ENCODE measurements at places on chromosomes 12 and 14.

- DNase-seq: no peak
Observed at GRCh38 chr12:127295630-127296029, 971.3 kb upstream of the TMEM132C start.

DNA sequence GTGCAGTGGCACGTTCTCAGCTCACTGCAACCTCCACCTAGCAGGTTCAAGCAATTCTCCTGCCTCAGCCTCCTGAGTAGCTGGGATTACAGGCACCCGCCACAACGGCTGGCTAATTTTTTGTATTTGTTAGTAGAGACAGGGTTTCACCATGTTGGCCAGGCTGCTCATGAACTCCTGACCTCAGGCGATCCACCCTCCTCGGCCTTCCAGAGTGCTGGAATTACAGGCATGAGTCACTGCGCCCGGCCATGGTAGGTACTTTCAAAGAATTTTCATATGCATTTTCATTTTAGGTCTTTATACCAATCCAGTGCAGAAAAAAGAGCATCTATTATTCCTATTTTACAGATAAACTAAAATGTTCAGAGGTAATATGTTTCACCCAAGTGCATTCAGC, 411.3 kb upstream of the USP15 start:
- no peak for DNase-seq

- no peak for DNase-seq
Observed at GRCh38 chr12:23361971-23362370, 587.5 kb downstream of the SOX5 start.

DNA sequence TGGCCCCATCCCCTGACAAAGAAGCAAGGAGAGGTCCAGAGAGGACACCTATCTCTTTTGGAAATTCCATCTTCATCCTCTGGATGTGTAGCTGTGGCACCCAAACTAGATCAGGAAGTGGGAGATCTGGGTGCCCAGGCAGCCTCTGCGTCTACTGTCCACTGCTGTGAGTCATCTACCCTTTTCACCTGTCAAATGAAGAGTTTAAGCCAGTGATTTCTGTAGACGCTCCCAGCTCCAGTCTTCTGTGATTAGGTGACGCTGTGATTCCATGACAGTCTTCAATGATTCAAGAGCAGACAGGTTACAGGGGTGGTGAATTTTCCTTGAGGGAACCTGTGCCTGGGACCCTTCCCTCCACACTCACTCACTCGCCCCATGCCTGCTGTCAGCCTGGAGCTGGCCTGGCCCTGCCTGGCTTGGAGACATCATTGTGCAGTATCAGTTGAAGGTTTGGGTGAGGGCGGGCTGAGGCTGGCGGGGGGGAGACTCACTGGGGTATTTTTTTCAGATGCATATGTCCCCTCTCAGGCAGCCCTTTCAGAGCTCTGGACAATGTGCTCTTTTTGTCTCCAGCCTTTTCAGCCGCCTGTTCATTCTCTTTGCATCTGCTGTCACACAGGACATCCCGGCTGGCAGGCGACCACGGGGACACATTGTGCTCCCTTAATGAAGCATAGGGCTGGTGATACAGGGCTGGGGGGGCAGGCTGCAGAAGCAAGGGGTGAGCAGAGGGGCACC, 56.8 kb upstream of the PARP11 start:
- no peak for DNase-seq

DNA sequence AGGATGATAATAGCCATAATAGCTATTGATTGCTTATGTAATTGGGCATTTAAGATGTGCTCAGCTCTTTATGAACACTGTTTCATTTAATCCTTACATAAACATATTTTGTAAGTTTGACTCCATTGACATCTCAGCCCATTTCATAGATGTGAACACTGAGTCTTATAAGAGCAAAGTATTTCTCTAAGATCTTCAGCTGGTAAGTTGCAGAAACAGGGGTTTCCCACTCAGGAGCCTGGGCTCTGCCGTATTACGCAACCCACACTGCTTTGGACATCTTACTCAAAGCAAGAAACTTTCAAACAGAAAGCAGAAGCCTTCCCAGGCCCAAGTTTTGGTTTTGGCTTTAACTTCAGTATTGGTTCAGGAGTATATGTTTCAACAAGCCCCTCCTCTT, 705.1 kb downstream of the MED13L start:
- no peak for DNase-seq

GRCh38 chr14:24395609-24396582, 2.9 kb upstream of the NYNRIN start:
- no peak for DNase-seq

GRCh38 chr14:48096897-48097296, 421.5 kb upstream of the MDGA2 start:
- DNase-seq: no peak

GRCh38 chr12:119096429-119097202, 82.1 kb upstream of the HSPB8 start:
- no peak for DNase-seq

- DNase-seq: no peak
Observed at GRCh38 chr12:113314121-113314529, 20.8 kb downstream of the SLC8B1 start.

DNA sequence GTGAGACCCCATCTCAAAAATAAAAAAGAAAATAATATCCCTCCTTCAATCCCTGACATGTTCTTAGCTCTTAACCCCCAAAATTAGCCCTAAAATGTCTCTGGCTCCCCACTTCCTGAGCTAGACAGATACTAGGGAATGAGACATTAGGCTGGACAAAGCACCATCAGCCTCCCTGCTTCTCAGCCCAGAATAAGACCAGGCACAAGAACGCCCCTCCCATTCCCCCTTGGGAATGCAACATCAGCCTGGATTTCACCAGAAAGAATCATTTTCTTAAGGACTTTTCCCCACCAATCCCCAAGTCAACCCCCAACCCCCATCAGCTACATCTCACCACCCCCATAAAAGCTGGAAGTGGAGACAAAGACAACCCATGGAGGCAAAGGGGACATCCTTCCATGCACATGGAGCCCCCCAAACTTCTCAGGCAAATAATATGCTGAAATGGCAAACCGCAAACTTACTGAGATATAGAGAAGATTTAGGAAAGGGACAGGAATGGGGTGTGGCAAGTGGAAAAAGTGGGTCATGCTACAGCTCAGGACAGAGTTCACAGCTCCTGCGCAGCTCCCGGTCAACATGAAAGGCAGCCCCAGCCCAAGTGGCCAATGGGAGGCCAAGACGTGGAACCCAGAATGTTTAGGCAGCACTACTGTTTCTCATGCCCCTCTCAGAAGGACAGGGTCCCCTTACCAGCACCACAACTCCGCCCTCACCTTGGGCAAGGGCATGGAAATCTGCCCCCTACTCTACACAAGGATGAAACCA, 2.7 kb downstream of the CHD4 start:
- DNase-seq: no peak

DNA sequence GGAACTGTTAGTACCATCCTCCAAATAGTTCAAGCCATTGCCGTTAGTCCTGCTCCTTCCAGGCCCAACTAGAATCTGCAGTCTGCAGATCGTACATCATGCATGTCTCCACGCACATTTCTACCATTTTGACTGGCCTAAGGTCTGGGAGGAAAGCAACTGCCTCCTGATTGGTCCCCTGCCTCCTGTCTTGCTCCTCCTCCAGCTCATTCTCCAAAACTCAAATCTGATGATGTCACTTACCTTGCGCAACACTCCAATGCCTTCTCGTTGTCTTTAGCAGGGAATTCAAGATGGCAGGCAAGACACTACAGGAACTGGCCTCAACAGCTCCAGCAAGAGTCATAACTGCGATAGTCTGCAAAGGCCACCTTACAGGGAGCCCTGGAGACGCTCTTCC, 9.7 kb upstream of the HCAR1 start:
- peak; percentile 10 for DNase-seq

DNA sequence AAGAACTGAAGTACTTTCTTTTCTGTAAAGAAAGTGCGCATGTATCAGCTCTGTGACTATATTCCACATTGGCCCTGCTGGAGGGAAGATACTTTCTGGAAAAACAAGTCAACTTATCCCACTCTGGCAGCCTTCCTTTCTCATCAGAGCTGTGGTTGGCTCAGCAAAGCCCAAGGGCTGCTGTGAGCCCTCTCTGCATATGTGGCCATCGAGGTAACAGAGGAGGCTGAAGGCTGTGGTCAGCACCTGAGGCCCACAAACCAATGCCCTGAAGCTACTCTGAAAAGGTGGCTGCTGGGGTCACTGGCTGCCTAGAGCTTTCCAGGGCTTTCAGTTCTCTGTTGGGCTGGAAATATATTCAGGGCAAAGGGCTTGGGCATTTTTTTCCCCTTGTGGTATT, 70.8 kb upstream of the IGF1 start:
- DNase-seq: peak; percentile 33

- DNase-seq: no peak
Observed at GRCh38 chr12:96421014-96421413, 20.8 kb upstream of the CDK17 start.

DNA sequence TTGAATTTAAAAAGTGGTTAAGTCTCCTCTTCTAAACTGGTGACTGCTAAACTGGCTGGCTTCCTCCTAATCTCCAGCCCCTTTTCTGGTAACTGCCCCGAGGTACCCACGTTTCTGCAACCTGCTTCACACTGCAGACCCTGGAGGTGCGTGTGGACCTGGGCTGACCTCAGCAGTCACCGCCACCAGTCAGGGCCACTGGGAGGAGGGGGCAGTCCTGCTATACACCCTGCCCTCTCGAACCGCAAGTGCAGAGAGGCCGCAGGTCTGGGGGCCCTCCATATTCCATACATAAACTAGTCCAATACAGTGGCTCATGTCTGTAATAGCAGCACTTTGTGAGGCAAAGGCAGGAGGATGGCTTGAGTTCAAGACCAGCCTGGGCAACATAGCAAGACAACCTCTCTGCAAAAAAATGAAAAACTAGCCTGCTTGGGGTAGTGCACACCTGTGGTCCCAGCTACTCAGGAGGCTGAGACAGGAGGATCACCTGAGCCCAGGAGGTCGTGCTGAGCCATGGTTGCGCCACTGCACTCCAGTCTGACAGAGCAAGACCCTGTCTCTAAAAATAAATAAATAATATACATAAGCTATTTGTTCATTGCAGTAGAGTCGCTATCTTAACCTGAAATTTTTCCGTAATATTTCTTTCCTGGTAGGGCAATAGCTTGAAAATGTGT, 25.6 kb downstream of the VPS37B start:
- no peak for DNase-seq

- no peak for DNase-seq
Observed at GRCh38 chr12:121263206-121263935, 33.1 kb downstream of the CAMKK2 start.

DNA sequence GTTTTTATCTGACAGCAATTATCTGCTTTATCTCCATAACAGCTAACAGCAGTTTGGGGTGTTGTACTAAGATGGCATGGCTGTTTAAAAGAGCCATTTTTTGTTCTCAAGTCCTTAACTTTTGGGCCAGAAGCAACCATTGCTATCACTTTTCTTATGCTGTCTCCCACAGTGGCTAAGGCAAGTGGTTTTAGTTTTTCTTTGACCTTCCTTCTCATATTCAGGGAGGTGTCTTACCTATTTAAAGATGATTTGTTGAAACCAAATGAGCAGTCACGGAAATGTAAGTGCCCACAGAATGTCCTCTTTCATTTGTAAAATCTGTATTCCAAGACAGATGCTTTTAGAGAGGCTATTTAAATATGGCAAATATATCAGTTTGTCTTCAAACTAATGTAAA, 96.8 kb upstream of the USP15 start:
- no peak for DNase-seq

- no peak for DNase-seq
Observed at GRCh38 chr12:126509572-126509971, 1444.3 kb downstream of the AACS start.

- DNase-seq: no peak
Observed at GRCh38 chr14:89500303-89500702, 83.3 kb upstream of the FOXN3 start.

GRCh38 chr12:100504804-100505203, 31.1 kb downstream of the NR1H4 start:
- no peak for DNase-seq

GRCh38 chr14:44940211-44940610, 21.5 kb downstream of the KLHL28 start:
- no peak for DNase-seq

- no peak for DNase-seq
Observed at GRCh38 chr14:60226298-60226697, 22.7 kb upstream of the PPM1A start.

GRCh38 chr14:93426750-93427149, 4.0 kb upstream of the UNC79 start:
- DNase-seq: no peak

GRCh38 chr12:114371250-114371649, 34.7 kb downstream of the TBX5 start:
- no peak for DNase-seq

- no peak for DNase-seq
Observed at GRCh38 chr12:112792743-112793142, 1.2 kb downstream of the RPH3A start.

DNA sequence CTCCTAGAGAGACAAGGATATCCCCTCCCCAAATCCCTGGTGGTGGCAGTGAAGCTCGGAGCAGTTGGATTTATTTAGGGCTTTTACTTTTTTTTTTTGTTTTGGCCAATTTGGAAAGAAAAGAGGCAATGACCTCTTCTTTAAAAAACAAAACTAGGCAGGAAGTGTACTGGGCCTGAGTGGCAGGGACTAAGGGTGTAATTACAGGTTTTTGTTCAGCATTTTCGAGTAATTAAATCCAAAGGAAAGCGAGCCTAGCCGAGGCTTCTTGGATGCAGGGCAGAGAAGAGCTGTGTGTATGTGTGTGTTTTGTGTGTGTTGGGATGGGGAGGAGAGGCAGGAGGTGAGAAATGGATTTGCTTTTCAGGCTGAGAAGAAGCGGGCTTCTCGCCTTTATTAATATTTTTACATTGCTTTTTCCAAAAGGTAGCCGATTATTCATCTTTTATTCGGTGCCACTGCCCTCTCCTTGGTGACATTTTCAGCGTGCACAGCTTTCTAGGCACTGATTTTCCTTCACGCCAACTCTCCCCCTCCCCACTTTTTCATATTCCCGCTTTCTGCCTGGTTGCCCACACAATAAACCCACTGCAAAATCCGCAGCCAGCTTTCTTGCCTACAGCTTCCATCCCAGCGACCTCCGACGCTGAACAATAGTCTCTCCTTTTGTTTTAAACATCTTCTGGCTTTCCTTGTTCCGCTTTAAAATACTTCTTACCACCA, 8.9 kb upstream of the IRF2BPL start:
- no peak for DNase-seq

DNA sequence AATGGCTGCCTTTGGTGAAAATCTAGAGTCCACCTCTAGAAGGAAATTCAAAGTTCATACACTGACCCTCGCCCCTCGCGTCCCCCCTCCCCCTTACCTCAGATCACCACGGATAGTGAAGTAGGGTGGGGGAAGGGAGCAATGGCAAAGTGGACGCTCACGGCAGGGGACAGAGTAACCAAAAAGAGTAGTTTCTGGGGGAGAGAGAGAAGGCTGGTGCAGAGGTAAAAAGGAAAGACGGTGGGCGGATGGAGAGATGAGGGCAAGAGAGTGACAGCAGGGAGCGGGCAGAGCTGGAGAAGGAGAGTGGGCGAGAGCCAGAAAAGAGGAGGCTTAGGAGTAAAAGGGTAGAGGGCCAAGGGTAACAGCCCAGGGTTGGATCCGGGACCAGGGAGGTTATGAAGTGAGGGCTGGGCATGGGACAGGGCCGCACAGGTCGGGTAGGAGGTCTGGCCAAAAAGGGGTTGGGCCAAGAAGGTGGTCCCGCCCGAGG, 423 bp downstream of the ALDH6A1 start:
- no peak for DNase-seq

Data from EL (cell line).